ENCODE measurements at places on chromosomes 7 and 10. TPM values are rescaled to one million over a fixed set of nuclear protein-coding genes. Genes with fewer than 3 reads are reported as not detected.

DNA sequence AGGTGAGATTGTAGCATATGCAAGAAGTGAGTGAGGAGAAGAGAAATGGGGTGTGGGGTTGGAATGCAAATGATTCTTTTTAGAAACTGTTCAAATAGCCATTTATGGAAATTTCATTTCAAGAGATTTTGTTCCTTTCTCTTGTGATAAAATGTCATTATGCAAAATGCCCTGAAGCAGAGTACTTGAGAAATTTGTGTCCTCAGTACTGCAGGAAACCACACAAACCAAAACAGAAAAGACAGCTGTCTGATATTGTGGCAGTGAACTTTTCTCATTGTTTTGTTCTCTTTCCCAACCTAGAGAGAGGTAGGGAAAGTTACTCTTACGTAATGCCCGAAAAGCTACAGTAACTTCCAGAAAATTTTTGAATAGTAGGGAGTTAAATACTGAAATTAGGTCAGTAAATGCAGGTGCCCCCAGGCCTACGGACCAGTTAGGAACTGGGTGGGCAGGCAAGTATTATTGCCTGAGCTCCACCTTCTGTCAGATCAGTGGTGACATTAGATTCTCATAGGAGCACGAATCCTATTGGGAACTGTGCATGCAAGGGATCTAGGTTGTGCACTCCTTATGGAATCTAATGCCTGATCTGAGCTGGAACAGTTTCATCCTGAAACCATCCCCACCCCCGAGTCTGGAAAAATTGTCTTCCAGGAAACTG, 34.0 kb downstream of the DLD start:
- DNase-seq: no peak

DNA sequence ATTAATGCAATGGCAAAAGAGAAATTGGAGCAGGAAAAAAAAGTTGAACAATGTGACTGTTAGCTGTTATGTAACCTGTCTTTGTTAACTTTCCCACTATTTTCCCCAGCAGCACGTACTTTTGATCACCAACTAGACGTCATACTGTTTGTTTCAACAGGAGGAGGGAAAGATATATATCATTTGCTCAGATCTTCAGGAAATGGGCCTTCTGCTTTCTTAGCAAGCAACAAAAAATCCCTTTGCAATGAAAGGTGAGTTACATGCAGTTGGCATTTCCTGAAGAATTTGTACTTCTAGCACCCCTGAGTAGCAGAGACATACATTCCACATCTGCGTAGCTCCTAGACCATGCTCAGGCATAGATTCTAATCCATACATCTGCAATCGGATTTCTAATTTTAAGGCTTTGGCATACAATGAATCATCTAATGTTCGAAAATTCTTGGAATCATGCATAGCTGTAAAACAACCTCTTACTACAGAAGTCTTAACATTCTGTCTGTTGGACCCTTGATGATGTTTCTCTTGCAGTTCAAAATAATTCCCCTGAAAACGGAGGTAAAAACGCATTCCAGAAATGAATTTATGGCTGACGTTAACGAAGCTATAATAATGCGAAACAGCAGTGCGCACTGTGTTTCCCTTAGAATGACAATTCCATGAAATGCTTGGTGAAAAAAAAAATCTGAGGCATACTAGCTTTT, 286.9 kb upstream of the MGMT start:
- DNase-seq: peak; percentile 45

GRCh38 chr7:120988591-120989256, at the start of gene CPED1:
TSS of gene CPED1 (plus strand) at chr7:120988711. CDS start at chr7:120989622, 911 bp downstream.
- DNase-seq: peak; percentile 81

DNA sequence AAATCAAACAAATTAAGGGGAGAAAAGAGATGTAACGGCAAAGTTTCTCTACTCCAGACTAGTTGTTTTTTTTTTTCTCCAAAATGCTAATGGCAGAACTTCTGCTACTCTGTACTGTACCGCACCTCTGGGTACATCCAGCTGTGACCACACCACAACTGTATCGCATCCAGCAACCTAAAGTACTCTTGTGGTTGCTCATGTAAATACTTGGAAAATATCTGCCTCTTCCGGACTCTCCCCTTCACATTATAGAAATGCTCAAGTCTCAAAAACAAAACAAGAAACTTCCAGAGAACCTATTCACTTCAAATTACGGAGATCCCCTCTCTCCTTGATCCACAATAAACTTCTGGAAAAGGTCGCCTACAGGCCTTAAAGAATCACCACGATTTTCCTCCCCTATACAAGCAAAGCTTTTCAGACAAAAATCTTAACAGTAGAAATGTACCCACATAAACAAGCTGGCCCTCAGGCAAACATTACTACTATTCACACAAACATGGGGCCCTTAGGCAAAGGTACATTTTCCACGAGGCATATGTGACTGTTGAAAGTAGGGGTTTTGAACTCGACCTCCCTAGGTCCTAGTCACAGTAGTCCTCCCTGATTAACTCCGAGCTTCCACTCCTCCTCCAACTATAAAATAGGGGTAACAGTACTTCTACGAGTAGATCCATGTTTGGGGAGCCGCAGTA, 222.9 kb upstream of the MKLN1 start:
- no peak for DNase-seq

DNA sequence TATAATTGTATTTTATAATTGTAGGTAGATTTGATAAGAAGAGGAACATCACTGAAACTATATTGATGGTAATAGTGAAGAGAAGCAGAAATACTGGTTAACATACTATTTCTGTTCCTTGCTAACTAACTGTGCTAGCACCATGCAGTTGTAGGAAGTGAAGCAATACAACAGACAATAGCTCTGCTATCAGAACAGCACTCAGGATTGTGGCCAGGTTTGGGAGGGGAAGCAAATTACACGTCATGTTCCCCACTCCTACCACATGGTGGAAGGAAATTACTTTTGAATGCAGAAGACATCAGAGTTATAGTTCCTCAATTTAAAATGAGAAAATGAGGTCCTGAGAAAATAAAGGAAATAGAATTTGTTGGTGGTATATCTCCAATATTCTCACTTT, 151.1 kb downstream of the DGKB start:
- DNase-seq: no peak

GRCh38 chr7:69208848-69209247, 389.4 kb upstream of the AUTS2 start:
- DNase-seq: no peak

DNA sequence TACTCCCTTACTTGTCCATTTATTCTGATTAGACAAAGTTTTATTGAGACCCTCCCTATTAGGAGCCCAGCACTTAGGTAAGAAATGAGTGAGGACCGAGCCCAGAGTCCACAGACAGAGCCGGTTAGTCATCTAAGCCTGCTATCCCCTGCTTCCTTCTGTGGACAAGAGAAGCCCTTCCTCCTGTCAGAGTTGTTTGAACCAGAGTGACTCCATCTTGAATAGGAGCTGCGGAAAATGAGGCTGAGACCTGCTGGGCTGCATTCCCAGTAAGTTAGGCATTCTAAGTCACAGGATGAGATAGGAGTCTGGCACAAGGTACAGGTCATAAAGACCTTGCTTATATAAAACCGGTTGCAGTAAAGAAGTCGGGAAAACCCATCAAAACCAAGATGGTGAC, 109.1 kb downstream of the CPXM2 start:
- no peak for DNase-seq

GRCh38 chr7:70953331-70953741, 178.6 kb upstream of the GALNT17 start:
- DNase-seq: peak; percentile 58

DNA sequence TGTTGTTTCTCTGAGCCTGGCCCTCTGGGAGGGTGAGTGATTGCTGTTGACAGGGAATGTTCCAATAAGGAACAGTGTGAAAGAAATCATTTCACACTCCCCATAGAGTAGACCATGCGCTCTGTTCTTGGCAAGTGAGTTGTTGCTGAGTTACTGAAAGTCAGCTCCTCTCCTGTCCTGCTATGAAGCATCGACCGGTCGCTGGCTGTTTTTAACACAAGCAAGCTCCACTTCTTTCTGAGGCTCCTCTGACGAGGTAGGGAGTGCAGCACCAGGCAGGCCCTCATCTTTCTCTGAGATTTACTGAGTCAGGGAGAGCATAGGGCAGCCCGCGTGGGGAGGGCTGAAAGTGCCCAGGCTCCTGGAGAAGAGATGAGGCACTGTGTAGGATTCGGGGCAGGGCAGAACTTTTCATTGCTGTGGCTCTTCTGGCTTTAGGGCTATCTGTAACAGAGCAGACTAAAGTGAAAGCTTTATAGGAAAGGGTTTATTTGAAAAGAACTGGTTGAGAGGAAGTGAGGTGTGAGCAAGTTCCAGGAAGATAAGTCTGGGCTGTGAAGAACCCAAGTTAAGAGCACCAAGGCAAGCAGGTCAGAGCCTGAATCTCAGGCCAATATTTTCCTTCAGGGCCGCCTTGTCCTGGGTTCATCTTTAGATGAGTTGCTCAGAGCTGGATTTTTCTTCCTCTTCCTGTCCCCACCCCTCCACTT, 332.2 kb downstream of the CCSER2 start:
- no peak for DNase-seq

DNA sequence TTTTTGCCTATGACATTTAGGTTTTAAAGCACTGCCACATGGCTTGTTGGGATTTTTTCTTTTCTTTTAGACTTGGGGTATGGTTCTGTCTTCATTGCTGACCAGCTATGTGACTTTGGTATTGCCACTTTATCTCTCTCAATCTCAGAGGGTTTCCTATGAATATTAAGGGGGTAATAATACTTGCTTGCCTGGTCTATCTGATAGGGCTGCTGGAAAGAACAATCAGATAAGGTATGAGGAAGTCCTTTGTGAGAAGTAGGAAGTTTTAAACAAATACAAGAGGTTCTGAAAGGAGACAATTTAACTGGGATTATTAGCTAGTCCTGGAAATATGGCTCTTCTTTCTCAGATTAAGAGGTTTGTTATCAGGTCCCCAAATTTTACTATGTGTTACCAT, 80.8 kb downstream of the ZNF92 start:
- DNase-seq: no peak

DNA sequence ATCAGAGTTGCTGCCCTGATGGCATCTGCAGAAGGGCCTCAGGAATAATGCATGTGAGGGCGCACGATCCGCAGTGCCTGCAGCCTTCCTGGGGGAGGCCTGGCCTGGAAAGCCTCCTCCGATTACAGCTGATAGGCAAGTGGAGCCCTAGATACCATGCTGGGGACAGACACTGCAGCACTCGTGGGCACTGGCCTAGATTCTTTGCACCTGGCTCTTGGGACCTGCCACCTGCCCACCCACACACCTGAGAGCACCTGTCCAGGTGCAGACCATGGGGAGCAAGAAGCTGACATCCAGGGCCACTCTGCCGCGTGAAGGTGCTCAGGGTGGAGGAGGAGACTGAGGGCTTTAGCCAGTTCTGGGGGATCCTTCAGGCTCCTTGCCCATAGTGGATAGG, 14.8 kb downstream of the YKT6 start:
- DNase-seq: no peak

- no peak for DNase-seq
Observed at GRCh38 chr10:103729851-103730250, 125.5 kb downstream of the SH3PXD2A start.

GRCh38 chr7:98251231-98251600, 816 bp downstream of the TECPR1 start:
- no peak for DNase-seq

DNA sequence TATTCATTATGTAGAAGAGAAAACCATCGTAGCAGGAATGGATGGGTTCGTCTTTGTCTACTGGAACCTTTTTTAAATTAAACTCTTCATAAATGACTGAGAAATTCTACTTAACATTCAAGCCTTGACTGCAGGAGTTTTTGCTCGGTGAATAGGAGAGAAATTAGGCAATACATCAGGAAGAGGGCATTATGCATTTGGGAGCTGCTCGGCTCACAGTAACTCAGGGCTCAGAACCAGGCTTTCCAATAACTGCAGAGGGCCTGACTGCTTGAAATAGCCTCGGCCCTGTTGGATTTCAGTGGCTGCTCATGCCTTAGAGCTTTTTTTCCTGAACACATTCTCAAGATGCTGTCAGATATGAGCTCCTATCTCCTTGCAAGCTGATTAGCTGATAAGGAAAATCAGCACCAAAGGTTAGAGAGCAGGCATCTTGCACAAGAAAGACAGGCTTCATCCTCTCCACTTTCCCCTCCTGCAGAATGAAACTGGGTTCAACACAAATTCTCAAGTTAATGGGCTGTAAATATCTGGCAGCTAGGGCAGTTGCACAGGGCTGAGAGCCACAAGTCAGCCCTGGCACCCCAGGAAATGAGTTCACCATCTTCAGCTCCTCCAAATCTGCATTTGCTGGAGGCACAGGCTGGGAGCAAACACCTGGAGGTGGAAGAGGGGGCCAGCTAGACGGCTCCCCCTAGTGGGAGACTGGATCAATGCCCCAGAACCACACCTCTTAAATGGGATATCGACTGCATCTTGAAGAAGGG, 24.3 kb downstream of the TECTB start:
- DNase-seq: no peak

- no peak for DNase-seq
Observed at GRCh38 chr10:71243756-71244395, 31.5 kb downstream of the UNC5B start.

GNAT3 gene
- polyA plus RNA-seq: not detected

PARG gene
- 18.5 TPM for polyA plus RNA-seq
